ENCODE measurements at places on chromosomes 2 and 18. TPM values are rescaled to one million over a fixed set of nuclear protein-coding genes. Genes with fewer than 3 reads are reported as not detected.

DNA sequence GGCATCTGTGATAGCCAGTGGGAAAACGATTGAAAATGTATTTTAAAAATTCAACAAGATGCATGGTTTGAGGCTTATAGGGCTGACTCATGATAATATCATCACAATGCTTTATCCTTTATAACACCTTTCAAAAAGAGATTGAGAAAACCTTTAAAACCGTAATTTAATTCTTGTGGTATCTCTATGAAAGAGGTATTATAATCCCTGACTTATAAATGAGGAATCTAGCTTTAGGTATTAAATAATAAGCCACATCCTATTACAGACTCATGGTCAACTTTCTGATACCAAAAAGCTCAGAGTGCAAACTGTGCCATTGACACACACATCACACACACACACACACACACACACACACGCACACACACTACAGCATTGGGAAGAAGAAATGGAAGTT, 134.6 kb upstream of the RAB12 start:
- H3K27me3 ChIP-seq, result no peaks in the 10 kb centered on the region
- no peaks in the 10 kb centered on the region for H3K4me1 ChIP-seq
- H3K27ac ChIP-seq, result no peak overlapping the region
- no peak overlapping the region for H3K4me3 ChIP-seq

GCG gene
- not detected for total RNA-seq

- peaks cover 84% of the 10 kb centered on the region for H3K4me1 ChIP-seq
- H3K4me3 ChIP-seq, result peak overlapping the region; percentile 6
- no peaks in the 10 kb centered on the region for H3K36me3 ChIP-seq
- H3K27me3 ChIP-seq, result no peaks in the 10 kb centered on the region
Measured at GRCh38 chr2:29012211-29012681, 31.1 kb downstream of the TOGARAM2 start.

MEIS1 gene
- 0.56 TPM for total RNA-seq

APCDD1 gene
- total RNA-seq, result 0.16 TPM

GRCh38 chr2:120132691-120133090, 90.5 kb downstream of the TMEM185B start:
- no peaks in the 10 kb centered on the region for H3K4me1 ChIP-seq
- H3K27ac ChIP-seq, result no peak overlapping the region
- peaks cover 12% of the 10 kb centered on the region for H3K36me3 ChIP-seq
- H3K27me3 ChIP-seq, result no peaks in the 10 kb centered on the region
- H3K4me3 ChIP-seq, result no peak overlapping the region

IL36A gene
- total RNA-seq, result 0.44 TPM

NYAP2 gene
- 0.17 TPM for total RNA-seq

DNA sequence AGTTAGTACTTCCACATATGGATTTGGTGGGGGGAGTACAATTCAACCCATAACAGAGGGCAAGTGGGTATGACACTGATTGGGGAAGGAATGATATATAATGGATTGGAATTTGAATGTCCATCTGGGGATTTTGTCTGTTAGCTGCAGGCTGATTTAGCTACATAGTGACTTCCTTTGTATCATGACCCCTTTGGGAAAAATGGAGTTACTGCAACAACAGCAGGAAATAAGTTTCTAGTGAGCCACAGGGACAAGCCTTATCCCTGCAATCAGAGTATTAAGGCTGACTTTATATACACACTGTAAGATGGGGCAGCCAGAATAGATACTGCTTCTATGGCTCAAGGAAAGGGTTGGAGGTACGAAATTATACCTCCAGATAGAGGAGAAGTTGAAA, 404.4 kb upstream of the MEIS1 start:
- H3K36me3 ChIP-seq, result no peaks in the 10 kb centered on the region
- H3K4me1 ChIP-seq, result no peaks in the 10 kb centered on the region
- H3K4me3 ChIP-seq, result no peak overlapping the region
- no peak for DNase-seq
- H3K27me3 ChIP-seq, result no peaks in the 10 kb centered on the region

GRCh38 chr2:191321861-191322662, 76.9 kb downstream of the MYO1B start:
- H3K27me3 ChIP-seq, result no peaks in the 10 kb centered on the region
- H3K4me3 ChIP-seq, result no peak overlapping the region
- DNase-seq, result peak; percentile 35

HOXD13 gene
- not detected for total RNA-seq

GRCh38 chr18:56330366-56331110, 307.9 kb downstream of the TXNL1 start:
- H3K27ac ChIP-seq, result no peak overlapping the region
- no peaks in the 10 kb centered on the region for H3K27me3 ChIP-seq
- H3K36me3 ChIP-seq, result no peaks in the 10 kb centered on the region
- no peak for DNase-seq
- no peaks in the 10 kb centered on the region for H3K4me1 ChIP-seq

GRCh38 chr2:20198001-20198400, 26.9 kb downstream of the SDC1 start:
- H3K36me3 ChIP-seq, result no peaks in the 10 kb centered on the region
- no peak overlapping the region for H3K27ac ChIP-seq
- no peak overlapping the region for H3K4me3 ChIP-seq
- DNase-seq, result no peak

DNA sequence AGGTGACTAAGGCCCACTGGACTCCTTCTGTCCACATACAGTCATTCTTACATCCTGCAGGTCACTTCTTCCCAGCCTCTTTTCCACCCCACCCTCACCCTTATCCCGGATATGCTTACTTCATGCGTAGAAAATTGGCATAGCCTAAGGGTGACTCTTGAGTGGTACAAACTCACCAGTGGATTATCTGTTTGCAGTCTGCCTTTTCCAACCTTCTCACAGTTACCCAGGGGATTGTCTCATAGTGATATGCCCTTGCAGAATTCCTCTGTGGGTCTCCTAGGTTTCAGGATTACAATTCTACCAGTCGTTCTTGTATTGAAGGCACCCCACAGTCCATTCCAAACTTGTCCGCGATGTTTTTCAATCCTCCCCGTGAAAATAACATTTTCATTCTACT, 752.9 kb upstream of the HS6ST1 start:
- no peak overlapping the region for H3K27ac ChIP-seq
- H3K27me3 ChIP-seq, result no peaks in the 10 kb centered on the region
- H3K4me1 ChIP-seq, result no peaks in the 10 kb centered on the region

DNA sequence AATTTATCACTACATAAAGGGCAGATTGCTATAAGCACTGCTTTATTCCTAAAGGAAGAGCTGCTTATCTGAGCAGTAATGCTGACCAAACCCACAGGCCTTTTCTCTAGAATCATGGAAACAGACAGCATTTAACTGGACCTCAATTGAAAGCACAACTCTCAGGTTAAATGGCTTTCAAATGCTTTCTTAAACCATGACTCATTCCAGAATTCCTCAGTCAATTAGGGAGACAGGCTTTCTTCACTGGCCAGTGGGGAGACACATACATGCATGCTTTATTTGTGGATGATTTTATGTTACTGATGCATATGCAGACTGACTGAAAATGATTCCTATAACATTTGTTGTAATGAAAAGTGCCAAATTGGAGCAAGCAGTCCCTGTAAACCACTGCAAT, 114.6 kb downstream of the ACVR1 start:
- no peak for DNase-seq
- H3K36me3 ChIP-seq, result peaks cover 3% of the 10 kb centered on the region
- no peak overlapping the region for H3K4me3 ChIP-seq
- H3K27ac ChIP-seq, result no peak overlapping the region
- no peaks in the 10 kb centered on the region for H3K27me3 ChIP-seq
- no peaks in the 10 kb centered on the region for H3K4me1 ChIP-seq

GRCh38 chr2:167237478-167237877, 349.2 kb downstream of the XIRP2 start:
- no peak for DNase-seq
- H3K4me1 ChIP-seq, result no peaks in the 10 kb centered on the region
- no peak overlapping the region for H3K27ac ChIP-seq
- no peaks in the 10 kb centered on the region for H3K27me3 ChIP-seq
- no peak overlapping the region for H3K4me3 ChIP-seq
- H3K36me3 ChIP-seq, result no peaks in the 10 kb centered on the region

DNA sequence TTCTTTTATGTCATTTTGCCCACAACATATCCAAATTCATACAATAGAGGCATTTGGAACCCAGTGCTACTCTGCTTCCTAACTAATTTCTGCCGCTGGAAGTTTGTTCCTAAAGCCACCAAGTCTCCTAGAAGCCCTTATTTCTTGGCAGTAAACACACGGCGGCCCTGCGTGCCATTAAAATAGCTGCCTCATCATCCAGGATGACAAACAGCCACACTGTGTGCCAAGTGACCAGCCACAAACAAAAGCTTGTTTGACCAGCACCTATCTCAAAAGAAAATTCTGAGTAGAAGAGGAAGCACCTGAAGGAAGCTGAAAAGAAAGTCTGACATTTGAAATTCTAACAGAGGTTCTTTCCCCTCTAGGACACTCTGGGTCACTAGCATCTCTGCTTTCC, 64.2 kb downstream of the BCL11A start:
- no peak for DNase-seq
- no peaks in the 10 kb centered on the region for H3K27me3 ChIP-seq
- no peaks in the 10 kb centered on the region for H3K36me3 ChIP-seq

DNA sequence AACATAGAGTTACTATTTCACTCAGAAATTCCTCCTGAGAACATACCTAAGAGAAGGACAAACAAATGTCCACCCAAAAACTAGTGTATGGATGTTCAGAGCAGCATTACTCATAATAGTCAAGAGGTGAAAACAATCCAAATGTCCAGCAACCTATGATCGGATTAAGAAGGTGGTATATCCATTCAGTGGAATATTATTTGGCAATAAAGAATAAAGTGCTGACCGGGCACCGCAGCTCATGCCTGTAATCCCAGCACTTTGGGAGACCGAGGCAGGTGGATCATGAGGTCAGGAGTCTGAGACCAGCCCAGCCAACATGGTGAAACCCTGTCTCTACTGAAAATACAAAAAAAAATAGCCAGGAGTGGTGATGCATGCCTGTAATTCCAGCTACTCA, 182.8 kb upstream of the AGAP1 start:
- no peaks in the 10 kb centered on the region for H3K4me1 ChIP-seq
- no peak for DNase-seq
- H3K27ac ChIP-seq, result no peak overlapping the region
- H3K27me3 ChIP-seq, result no peaks in the 10 kb centered on the region
- H3K4me3 ChIP-seq, result no peak overlapping the region
- no peaks in the 10 kb centered on the region for H3K36me3 ChIP-seq

CHPF gene
- 5.4 TPM for total RNA-seq

TDRD15 gene
- total RNA-seq, result not detected

DNA sequence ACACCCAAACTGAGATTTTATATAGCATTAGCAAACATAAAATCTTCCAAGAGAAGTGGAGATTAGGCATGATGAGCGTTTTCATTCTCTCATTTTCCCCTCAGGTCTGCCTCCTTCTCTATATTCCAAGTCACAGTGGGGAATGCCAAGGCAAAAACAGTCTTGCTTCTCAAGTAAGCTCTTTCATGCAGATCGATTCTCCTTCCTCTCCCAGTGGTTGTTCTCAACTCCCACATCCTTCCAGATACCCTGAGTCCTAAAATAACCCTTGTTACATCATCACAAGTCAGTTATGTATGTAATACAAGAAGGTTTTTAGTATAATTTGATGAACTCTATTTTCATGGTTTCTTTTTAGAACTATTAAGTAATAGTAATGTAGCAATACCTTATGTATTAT, 150.6 kb downstream of the TXNL1 start:
- no peak for DNase-seq
- no peaks in the 10 kb centered on the region for H3K27me3 ChIP-seq
- H3K36me3 ChIP-seq, result no peaks in the 10 kb centered on the region
- H3K27ac ChIP-seq, result no peak overlapping the region
- H3K4me3 ChIP-seq, result no peak overlapping the region

- no peaks in the 10 kb centered on the region for H3K4me1 ChIP-seq
- H3K27me3 ChIP-seq, result no peaks in the 10 kb centered on the region
- no peak overlapping the region for H3K4me3 ChIP-seq
Measured at GRCh38 chr2:71811726-71812125, 335.9 kb downstream of the CYP26B1 start.

C2orf66 gene
- total RNA-seq, result not detected

Data from naive thymus-derived CD4-positive, alpha-beta T cell (primary cell).